ENCODE measurements at places on chromosomes 2 and 18.

DNA sequence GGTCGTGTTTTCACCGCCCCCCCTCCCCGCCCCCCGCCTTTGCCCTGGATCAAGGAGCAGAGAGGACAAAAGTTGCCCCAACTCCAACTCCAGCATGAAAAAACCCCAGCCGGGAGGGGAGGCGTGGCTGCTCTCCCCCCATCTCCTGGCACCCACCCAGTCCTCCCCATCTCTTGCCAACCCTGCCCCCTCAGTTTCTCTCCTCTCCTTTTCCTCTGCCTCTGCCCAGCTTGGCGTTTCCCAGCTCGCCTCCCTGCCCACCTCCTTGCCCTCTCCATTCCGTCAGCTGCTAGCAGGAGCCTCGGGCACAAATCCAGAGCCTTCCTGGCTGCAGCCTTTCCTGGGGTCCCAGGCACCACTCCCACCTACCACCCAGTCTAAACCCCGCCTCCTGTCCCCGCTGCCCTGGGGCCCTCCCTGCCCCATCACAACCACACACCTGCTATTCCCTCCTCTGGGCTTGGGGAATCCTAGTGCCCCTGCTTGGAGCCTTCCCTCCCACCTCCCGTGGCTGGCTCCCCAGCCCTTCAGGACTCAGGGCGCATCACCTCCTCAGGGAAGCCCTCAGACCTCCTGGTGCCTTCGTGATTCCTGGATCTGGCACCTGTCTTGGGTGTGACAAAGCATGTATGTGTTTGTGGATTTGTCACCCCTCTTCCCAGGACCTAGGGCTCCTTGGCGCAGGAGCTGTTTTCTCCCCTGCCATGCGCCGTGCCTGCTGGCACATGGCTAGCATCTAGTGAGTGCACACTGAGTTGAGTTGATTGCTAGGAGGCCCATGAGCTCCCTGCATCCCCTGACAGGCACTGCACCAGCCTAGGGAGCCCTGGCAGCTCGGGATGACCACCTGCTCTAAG lies 209.1 kb downstream of the TFCP2L1 start:
- peak; percentile 12 for DNase-seq

DNA sequence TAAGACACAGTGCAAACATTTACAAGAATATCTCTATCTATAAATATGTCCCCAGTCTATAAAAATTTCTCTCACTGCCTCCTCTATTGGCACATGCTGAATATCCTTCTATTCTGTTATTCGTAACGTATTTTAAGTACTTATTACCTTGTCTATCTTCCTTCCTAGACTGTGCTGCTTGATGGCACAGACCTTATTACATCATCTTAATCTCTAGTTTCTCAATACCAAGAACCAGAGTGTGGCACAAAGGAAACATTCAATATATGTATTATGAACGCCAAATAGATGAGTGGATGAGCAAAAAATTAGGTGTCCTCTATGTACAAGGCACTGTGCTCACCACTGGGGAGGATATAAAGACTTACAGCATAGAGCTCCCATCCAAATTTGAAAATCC lies 282.8 kb downstream of the NBAS start:
- no peak for DNase-seq

DNA sequence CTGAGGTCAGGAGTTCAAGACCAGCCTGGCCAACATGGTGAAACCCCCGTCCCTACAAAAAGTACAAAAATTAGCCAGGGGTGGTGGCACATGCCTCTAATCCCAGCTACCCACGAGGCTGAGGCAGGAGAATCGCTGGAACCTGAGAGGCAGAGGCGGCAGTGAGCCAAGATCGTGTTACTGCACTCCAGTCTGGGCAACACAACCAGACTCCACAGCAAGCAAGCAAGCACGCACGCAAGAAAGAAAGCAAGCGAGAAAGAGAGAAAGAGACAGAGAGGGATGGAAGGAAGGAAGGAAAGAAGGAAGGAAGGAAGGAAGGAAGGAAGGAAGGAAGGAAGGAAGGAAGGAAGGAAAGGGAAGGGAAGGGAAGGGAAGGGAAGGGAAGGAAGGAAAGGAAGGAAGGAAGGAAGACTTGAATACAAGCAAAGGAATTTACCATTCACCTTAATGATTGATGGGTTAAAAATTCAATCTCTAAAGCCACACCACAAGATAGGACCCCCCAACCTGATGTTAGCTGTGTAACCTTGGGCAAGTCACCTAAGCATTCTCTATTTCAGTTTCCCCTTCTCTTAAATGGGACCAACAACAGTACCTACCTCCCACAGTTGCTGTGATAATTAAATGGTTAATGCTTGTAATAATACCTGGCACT lies 181.7 kb downstream of the ATAD2B start:
- no peak for DNase-seq

DNA sequence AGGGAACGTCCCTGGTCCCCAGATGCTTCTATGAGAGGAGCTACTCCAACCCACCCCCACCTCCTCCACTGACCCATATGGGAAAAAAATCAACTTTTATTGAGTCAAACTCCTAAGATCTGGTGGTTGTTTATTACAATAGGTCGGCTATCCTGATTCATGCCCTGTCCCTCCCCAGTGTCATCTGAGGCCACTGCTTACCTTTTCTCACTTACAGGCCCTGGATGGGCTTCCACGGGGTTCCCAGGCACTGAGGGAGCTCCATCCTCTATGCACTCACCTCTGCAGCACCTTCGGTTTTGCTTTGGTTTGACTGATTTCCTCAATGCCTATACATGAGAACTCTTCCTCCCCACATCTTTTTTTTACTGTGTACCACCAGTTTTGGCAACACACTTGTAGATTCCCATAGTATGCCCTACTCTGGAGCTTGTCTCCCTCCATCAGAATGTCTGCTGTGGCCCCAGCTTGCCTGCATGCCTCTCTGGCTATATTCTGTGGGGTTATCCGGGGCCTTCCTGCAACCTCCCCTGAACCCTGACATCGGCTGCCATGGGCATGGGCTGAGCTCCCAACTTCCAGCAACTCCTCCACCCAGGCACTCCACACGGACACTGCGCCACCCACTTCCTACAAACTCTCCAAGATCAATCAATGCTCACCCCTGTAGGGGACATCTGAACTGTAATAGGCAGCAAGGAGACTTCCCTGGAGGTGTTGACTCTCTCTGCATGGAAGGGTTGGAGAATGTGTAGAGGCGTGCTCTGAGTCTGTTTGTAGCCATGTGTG lies 236.1 kb downstream of the VAPA start:
- no peak for DNase-seq

DNA sequence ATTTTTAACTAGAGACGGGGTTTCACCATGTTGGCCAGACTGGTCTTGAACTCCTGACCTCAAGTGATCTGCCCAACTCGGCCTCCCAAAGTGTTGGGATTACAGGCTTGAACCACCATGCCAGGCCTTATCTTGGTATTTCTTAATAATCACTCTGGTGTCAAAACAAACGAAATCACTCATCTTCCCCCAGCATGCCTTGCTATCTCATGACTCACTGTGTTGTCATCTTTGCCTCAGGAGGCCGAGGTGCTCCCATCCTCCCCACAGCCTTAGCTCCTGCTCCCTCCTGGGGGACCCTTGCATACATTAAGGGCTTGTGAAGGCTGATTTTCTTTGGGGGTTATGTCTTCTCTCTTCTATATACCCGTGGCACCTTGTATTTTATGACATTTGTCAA lies 250.1 kb upstream of the DPP10 start:
- no peak for DNase-seq

DNA sequence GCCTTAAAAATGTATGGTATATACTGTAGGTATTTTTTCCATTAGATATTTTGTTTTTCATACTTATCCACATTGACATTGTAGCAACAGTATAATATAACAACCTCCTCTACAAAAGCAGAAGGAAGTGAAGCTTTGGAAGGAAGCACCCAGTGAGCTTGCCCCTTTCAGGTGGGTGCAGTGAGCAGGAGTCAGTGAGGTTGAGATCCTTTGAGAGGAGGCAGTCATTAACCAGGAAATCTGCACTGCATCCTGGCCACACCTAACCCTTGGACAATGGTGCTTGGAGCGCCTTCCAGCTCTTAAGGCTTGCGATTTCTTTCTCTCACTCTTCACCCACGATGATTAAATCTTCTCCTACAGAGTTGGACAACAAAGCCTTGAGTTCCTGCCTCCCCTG lies 13.9 kb downstream of the IL37 start:
- no peak for DNase-seq

- DNase-seq = no peak
Observed at GRCh38 chr2:133146893-133147292, 421.4 kb downstream of the NCKAP5 start.

DNA sequence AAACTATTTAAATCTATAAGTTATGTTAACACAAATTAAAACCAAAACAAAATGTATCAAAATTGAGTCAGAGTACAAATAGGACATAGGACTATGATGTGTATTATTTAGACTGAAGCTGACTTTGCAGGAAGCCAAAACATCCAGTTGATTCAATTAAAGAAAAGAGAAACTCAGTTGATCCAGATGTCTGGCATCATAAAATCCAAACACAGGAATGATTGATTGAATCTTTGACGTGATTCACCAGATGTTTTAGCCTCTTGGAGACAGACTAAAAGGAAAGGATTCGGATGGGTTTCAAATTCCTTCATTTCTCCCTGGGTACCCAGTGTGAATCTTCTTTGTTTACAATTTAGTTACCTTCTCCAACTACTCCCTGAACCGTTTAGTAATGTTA lies 272.9 kb downstream of the IRS1 start:
- no peak for DNase-seq

DNA sequence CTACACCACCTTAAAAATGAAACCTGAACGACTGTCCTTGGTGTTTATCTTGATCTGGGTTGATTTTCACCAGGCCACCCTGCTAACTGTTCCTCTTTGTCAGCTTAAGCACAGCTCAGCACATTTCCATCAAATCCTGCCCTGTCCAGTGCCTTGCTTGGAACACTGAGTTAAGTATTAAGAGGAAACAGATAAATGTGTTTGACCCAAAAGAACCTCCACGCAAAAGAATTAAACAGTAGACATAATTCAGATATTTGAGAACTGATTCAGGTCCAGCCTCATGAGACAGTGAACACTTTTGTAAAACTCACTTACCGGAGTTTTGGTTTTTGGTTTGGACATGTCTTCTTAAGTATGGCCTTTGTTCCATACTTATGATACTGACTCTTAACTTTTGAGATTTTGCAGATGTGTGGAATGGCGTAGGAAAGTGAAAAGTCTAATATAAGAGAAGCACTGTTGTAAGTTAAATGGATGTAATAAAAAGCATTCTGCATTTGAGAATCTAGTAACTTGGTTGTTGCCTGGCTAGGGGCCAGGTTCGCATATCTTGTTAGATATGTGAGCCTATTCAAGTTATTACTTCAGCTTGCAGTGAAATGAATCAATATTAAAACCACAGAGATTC lies 88.9 kb upstream of the SERPINE2 start:
- DNase-seq = no peak

DNA sequence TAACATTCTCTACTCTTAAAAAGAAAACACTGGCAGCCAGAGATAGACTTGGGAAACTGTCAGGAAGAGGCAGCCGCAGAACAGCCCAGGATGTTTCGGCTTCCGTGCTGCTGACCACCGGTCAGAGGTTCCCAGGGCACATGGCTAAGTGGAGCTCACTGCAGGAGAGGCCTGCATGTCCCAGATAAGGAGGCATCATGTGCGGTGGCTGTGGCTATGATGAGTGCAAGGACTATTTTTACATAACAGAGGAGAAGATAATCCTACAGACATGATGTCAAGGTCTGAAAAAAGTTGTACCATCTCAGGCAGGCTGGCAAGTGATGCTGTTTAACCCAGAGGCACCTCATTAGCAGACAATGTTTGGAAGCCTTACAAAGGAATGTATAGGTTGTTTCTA lies 252.3 kb downstream of the CYRIA start:
- no peak for DNase-seq

- no peak for DNase-seq
Observed at GRCh38 chr2:156474401-156474800, 38.2 kb downstream of the GPD2 start.

GRCh38 chr2:68317971-68318913 lies 1.5 kb downstream of the CNRIP1 start:
- peak; percentile 52 for DNase-seq

GRCh38 chr2:12723736-12724463 lies 7.2 kb downstream of the TRIB2 start:
- DNase-seq = no peak
